A549 treated with ZK216348 at 1 μM for 4 hours (cell line): ENCODE measurements at places on chromosomes 6 and 20. TPM values are rescaled to one million over a fixed set of nuclear protein-coding genes. Genes with fewer than 3 reads are reported as not detected.

The ULBP2 gene
- 3.3 to 4.3 TPM (median 3.9 TPM) in 5 replicates for total RNA-seq

The PPP1R14C gene
- 1.1 to 1.7 TPM (median 1.5 TPM) in 5 replicates for total RNA-seq

The PSMB1 gene
- 221 to 250 TPM (median 235 TPM) in 5 replicates for total RNA-seq

The RIMS4 gene
- 0.90 to 2.0 TPM (median 1.5 TPM) in 5 replicates for total RNA-seq

The PBX2 gene
- total RNA-seq: 13.2 to 19.5 TPM (median 17.7 TPM) in 5 replicates

The GDAP1L1 gene
- total RNA-seq: not detected in 5 replicates
